ENCODE measurements at places on chromosomes 5 and 9. TPM values are rescaled to one million over a fixed set of nuclear protein-coding genes. Genes with fewer than 3 reads are reported as not detected.

Gene TNFSF8
- total RNA-seq = not detected

Gene SLC46A2
- total RNA-seq = not detected

Gene NTMT1
- 30.8 TPM for total RNA-seq

Gene SPINK5
- not detected for total RNA-seq

Gene PCA3
- total RNA-seq = not detected

Gene TICAM2
- 22.1 TPM for total RNA-seq

Gene TRAPPC13
- 40.2 TPM for total RNA-seq

Gene GNAQ
- total RNA-seq = 46.2 TPM

Gene GABRA6
- total RNA-seq = not detected

Data from SJSA1 (cell line).